ENCODE measurements at places on chromosomes 3 and 15.
A peak's percentile ranks its signal among the peaks of the same experiment; 100 is the strongest.

DNA sequence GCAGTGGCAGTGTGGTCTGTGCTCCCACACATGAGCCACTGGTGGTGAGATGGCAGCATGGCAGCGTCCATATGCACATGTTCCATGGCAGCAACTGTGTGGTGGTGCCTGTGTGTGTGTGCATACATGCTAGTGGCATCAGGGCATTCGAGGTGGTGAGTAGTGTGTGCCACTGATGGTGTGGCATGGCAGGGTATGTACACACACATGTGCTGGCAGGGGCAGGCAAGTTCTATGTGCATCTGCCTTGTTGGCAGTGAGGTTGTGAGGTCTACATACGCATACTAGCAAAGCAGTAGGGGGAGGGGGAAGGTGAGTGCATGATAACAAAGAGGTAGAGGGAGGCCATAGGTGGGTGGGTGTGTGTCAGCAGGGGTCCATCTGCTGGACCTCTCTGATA is 378.7 kb downstream of the C3orf38 start:
- no peak for DNase-seq

DNA sequence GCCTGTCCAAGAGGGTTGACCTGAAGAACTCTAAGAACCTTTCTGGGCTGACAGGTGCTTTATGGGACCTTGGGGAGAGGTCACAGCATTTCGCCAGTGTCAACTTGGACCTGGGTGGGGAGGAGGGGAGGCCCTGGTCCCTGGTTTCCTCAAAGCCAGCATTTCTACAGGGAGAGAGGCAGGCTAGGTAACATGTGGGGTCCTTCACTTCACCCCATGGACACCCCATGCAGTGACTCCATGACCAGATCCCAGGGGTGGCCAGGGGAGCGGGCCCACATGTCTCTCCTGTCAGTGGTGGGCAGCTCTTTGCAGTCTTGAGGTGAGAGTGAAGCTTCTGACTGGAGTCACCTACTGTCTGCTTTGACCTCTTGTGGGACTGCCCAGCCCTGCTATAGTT is 35.8 kb downstream of the GOLGA6L10 start:
- DNase-seq: no peak

DNA sequence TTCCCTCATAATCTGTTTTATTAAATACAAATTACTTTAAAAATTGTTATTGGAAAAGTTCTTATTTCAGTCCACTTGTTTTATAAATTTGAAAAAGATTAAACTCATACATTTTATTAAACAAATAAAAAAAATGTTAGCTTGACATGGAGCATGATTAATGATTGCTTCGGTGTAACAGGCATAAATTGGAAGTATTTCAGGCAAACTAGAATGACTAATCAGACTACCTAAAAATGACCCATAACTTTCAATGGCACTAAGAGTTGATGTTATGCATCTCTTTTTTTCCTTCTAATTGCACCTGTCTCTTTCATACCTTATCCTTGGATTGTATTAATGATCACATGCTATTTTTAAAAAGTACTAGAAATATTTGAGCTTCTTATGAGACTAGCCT is 343.3 kb downstream of the ZNF385D start:
- DNase-seq: no peak

DNA sequence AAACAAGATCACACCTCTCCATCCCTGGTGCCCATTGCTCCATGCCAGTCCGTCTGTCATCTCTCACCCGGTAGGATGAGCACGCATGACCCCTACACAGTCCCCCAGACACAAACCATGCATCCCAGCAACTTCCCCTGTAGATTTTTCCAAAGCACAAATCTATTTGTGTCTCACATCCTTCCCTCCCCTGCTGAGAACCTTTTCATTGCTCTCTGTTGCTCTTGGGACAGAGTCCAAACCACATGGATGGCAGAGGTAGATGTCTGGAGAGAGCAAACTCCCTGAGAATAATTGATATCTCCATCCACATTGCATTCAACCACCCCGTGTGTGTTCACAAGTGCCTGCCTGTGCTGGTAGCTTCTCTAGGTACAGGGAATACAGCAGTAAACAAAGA is 29.9 kb upstream of the LRTM1 start:
- no peak for DNase-seq

DNA sequence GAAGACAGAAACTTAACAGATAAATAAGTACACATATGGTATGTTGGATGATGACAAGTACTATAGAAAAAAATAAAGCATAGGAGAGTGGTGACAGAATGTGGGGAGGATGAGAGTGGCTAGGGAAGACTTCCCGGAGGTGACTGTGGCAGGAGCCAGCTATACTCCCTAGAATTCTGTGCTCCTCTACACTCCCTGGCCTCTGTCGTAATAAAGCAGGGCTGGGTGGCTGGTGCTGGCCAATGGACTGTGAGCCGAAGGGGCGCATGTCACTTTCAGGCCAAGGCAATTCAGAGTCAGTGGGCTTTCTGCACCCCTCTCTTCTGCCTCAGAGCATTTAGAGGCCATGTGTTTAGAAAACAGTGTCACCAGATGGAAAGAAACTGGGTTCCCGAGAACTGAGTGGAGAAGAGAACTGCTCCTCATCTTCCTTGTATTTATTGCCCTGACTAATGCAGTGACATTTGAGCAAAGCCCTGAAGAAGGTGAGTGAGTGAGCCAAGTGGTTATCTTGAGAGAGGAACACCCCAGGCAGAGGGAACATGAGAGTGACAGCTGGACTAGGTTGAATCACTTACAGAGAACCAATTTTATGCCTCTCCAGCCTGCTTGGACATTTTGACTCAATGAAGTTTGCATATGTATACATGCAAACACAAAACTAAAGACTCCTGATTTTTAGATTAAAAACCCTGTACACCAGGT is 5.2 kb upstream of the VPS8 start:
- DNase-seq: no peak

GRCh38 chr15:99668533-99669182 is 64.6 kb downstream of the LYSMD4 start:
- no peak for DNase-seq

GRCh38 chr15:75455424-75455981 is 4.0 kb upstream of the SIN3A start:
- peak; percentile 89 for DNase-seq

DNA sequence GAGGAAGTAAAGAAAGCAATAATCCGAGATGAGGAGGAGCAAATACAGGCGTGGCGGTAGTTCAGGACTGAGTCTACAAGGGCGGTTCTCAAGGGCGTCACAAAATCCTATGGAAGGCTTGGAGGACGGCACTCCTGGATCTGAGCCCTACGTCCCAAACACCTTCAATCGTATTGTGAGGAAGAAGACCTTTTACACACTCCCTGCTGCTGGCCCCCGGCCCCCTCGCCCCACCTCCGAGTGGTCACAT is 747 bp downstream of the PLD1 start:
- DNase-seq: peak; percentile 43

DNA sequence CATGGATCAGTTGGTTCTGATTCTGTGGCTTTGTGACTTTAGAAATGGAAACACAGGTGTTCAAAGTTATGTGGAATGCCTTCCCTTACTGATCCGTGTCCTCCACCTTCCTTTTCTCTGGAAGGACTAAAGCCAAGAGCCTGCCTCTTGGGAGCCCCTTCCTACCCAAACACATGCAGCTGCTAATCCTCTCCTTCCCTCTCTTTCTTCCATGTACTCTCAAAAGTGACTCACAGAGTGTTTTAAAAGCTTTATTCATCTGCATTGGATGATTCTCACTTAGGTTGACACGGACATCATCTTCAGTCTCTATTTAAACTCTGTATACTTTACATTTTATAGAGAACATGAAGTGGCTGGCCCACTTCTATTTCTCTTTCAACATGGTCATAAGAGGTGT is 856.5 kb upstream of the ARPP21 start:
- no peak for DNase-seq

GRCh38 chr3:54619531-54619930 is 308.3 kb downstream of the LRTM1 start:
- peak; percentile 4 for DNase-seq

GRCh38 chr15:45372041-45372995 is 6.0 kb downstream of the GATM start:
- no peak for DNase-seq

DNA sequence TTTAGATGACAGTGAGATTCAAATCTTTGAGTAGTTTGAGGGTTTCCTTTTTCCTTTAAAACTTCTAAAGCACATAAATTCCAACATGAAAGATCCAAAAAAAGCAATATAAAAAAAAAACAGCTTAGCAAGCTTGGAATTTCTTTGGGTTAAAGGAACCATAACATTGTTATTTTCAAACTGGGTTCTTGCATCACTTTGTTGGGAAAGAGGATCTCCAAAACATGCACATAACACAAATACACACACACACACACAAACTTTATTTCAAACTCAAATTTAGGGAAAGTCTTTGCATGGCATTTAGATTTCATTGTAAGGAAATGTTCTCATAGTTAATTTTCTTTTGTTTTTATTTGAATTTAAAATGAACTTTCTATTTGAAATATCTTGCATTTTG is 79.2 kb upstream of the COL8A1 start:
- DNase-seq: no peak

DNA sequence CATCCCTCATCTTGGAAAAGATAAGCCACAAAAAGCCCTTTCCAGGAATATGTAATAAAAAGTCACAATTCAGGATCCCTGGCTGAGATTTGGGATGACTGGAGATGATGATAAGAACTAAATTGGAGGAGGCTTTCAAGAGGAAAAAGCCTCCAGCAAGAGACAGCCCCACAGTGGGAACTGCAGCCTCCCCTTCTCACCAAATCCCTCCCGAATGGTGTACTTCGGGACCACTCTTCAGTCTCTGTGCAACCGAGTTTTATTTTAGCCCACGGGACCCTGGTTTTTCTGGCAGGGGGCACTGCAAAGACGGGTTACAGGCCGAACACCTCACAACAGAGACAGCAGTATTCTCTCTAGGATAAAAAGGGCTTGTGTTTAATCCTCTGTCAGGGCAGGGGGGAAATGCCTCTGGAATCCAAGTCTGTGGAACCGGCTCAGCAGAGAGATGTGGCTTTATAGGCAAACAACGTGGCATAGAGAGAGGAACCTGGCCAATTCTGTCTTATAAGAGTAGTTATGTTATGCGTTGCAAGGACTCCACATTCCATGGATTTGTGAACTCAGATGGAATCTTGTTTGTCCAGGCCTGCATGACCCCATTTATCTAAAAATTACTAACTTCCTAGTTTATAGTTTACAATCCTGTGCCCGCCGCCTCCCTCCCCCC is 1.2 kb upstream of the LMCD1 start:
- no peak for DNase-seq
